Endodermal cell (in vitro differentiated cells): ENCODE measurements at places on chromosomes 13 and 19. TPM values are rescaled to one million over a fixed set of nuclear protein-coding genes. Genes with fewer than 3 reads are reported as not detected.

DNA sequence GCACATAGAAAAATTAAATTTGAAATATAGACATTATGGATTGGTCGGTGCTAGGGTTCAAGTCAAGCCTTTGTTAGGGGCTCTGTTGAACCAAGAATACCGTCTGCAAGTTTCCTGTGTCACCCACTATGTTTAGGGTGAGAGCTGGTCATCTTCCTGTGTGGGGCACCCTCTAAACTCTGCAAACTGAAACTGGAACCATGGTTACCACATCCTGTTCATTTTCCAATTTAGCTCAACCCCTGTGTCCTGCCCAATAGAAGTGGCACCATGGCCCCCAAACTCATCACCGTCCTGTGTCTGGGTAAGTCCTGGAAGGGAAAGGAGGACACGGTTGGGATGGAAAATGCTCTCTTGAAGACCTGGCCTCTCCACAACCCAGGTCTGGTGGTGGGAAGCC, 29.9 kb downstream of the LAIR2 start:
- H3K36me3 ChIP-seq, result no peaks in the 10 kb centered on the region
- no peaks in the 10 kb centered on the region for H3K4me1 ChIP-seq
- H3K27ac ChIP-seq, result no peak overlapping the region
- H3K4me3 ChIP-seq, result no peak overlapping the region
- no peak for DNase-seq

DNA sequence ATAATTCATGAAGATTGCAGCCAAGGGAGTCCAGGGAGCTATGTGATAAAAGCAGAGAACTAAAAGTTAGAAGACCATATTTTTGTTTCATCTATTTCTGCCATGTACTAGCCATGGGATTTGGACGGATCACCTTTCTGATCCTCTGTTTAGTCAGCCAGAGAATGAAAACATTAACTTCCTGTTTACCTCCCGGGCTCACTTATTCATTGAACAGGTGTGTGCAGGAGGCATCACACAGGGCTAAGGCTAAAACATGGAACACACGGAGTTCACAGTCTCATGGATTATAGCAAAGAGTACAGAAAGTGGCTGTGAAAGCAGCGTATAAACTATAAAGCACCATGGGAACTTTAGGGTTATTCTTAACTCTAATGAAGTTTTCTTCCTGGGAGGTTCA, 96.8 kb downstream of the GPR12 start:
- H3K27me3 ChIP-seq, result no peaks in the 10 kb centered on the region
- no peak overlapping the region for H3K27ac ChIP-seq
- H3K36me3 ChIP-seq, result no peaks in the 10 kb centered on the region
- H3K4me3 ChIP-seq, result no peak overlapping the region
- H3K4me1 ChIP-seq, result no peaks in the 10 kb centered on the region

- no peak overlapping the region for H3K4me3 ChIP-seq
- no peaks in the 10 kb centered on the region for H3K27me3 ChIP-seq
- no peak for DNase-seq
- H3K27ac ChIP-seq, result no peak overlapping the region
- H3K4me1 ChIP-seq, result no peaks in the 10 kb centered on the region
- no peaks in the 10 kb centered on the region for H3K36me3 ChIP-seq
These were observed 2.4 kb downstream of the FBN3 start for GRCh38 chr19:8146877-8147581.

The ZNF440 gene
- 11.2 and 12.2 TPM in 2 replicates for total RNA-seq

The CACNG7 gene
- total RNA-seq, result 3.2 to 4.5 TPM (median 3.4 TPM) in 3 replicates
